ENCODE measurements at places on chromosomes 7 and 10.
A peak's percentile ranks its signal among the peaks of the same experiment; 100 is the strongest.

DNA sequence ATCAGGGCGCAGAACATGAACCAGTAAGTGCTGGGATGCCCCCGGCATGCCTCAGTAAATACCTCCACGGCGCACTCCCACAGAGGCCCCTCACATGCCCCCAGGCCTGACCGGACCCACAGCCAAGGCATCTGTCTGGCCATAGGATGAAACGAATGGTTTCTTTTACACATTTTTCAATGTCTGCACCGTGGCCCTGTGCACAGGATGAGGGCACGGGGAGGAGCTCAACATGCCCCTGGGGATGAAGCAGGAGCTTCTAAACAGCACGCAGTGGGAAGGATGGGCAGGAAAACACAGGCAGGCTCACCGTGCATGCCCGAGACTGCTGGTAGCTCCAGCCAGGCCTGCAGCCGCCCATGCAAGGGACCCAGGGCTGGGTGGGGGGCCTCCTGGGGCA, 283.3 kb downstream of the TNS3 start:
- DNase-seq, result no peak

GRCh38 chr7:1592299-1592871, 22.6 kb upstream of the PSMG3 start:
- no peak for DNase-seq

- peak; percentile 53 for DNase-seq
These were observed 27.8 kb downstream of the NKX2-3 start for GRCh38 chr10:99560277-99561126.

DNA sequence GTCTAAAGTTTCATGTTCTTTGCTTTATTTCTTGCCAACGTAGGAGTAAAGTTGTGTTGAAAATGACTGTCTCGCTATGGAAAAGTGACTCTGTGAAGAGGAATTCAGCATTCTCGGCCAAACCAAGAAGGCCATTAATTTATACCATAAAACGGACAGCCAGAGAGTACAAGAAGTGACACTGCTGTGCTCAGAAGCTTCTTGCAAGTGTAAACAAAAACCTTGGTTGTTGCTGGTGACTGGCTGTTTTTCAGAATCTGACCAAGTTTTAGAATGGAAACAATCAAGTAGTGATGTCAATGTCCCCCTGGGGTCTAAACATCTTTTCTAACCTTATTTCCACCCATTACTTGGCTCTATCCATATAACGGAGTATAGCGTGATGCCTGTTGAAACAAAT, 201.9 kb downstream of the INHBA start:
- no peak for DNase-seq

- DNase-seq, result no peak
These were observed 48.2 kb upstream of the SHH start for GRCh38 chr7:155860461-155860839.

DNA sequence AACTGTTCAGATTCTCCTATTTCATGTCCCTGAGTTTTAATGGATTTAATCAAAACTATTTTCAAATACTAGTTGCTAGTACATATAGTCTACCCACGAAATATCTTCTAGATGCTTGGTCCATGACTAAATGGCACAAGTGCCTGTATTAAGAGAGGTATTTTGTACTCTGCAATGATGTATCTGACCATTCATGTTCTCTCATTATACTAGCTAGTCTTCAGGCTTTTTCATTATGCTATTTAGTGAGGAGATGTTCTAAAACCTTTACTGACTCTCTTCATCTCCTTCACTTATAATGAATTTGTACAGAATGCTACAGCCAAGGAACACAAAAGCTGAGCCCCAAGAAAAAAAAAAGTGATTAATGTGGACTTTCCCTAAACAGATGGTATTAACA, 222.5 kb downstream of the AHR start:
- peak; percentile 23 for DNase-seq

DNA sequence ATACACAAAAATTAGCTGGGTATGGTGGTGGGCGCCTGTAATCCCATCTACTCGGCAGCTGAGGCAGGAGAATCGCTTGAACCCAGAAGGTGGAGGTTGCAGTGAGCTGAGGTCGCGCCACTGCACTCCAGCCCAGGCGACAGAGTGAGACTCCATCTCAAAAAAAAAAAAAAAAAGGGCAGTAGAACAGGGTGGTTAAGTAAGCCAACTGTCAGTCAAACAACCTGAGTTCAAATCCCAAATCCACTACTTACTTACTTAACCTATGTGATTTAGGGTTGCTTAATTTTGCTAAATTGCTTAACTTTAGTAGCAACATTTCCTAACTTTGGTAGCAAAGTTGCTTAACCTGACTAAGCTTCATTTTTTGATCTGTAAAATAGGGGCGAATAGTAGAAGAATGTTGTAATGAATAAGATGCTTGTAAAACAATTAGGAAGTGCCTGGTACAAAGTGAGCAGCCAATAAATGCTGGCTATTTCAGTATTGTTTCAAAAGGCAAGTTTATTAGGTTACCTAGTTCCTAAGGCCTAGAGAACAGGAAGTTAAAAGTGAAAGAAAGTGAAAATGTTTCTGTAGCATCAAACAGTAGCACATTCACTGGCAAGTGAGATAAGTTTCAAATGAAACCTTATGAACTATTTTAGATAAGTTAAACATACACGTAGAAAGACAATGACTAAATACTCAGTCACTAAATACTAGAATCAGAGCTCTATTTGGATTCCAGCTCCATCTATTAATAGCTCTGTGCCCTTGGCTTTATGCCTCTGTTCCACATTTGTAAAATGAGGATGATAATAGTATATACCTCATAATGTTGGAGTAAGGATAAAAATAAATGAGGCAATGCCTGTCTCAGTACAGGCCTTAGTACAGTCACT, 64.3 kb downstream of the HOXA1 start:
- peak; percentile 65 for DNase-seq

DNA sequence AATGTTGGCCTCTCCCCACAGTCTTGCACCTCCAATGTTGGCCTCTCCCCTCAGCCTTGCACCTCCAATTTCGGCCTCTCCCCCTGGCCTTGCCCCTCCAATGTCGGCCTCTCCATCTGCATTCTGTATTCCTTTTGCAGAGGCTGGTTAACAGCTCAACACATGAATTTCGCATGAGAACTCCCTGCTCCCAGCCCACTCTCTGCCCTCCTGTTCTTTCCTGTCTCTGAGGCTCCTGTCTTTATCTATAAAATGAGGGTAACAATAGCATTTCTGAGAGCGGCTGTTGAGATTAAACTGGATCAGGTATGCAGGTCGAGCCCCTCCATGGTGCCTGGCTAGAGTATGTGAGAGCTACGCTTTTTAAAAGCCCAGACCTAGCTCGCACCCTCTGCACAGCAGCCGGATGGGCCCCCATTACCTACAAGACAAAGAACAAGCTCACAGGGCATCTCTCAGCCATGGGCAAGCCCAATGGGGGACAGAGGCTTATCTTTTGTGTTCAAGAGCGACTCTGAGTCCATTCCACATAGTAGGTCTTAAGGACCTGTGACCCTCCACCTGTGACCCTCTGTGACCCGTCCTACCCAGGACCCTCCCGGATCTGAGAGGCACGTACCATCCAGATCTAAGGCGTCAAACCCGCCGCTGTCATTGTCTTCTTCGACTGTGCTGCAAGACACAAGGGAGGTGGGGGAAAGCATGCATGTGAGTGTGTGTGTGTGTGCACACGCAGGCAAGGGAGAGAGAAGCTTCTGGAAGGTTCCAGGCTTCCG, 82.2 kb upstream of the GNA12 start:
- no peak for DNase-seq

GRCh38 chr7:42650171-42650570, 261.7 kb downstream of the C7orf25 start:
- no peak for DNase-seq

- DNase-seq, result peak; percentile 27
These were observed 34.7 kb downstream of the NET1 start for GRCh38 chr10:5447056-5447455.

- no peak for DNase-seq
These were observed 22.5 kb downstream of the ZSCAN25 start for GRCh38 chr7:99639267-99639666.

- peak; percentile 91 for DNase-seq
These were observed 10.3 kb upstream of the RRP12 start for GRCh38 chr10:97411406-97411805.

DNA sequence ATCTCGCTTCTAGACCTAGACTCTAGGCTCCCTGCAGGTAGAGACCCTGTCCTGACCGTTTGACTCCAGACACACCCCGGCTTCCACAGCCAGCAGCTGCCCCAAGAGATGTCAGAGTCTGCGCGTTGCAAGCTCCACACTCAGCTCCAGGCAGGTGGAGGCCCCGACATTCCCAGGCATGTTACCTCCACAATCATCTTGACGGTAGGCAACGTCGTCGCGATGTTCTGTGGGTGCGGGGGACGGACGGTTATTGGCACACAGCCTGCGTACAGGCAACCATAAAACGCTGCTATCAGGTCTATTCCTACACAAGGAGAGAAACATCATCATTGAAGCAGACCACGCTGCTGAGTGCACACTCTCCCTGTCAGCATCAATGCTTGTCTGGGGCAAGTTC, 213.2 kb downstream of the ZMYND11 start:
- DNase-seq, result no peak

GRCh38 chr7:148084138-148084537, 506.4 kb upstream of the C7orf33 start:
- DNase-seq, result peak; percentile 23

DNA sequence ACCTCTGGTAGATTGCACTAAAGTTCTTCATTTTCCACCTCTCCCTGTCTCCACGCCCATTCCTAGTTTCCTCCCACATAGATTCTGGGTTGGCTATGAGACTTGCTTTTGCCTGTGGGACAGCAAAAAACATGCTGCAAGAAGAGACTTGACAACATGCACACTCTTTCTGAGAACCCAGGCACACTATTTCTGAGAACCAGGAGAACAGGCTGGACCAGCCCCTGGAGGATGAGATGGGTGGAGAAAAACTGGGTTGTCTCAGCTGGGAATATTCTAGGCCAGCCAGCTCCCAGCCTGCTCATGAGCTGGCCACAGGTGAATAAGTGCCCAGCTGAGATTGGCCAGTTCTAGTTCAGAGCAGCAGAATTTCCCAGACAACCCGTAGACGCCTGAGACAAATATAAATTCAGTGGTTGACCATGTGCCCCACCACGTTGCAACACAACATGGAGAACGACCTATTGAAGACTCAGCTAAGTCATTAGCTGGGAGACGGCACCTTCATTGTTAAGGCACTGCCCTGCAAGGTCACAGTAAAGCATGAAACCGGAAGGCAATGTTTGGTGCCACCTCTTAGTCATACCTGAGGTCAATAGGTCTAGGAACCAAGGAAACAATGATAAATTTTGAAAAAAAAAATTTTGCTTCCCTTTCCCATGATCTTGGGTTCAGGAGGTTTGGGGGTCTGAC, 92.7 kb upstream of the AKR1E2 start:
- DNase-seq, result peak; percentile 23

DNA sequence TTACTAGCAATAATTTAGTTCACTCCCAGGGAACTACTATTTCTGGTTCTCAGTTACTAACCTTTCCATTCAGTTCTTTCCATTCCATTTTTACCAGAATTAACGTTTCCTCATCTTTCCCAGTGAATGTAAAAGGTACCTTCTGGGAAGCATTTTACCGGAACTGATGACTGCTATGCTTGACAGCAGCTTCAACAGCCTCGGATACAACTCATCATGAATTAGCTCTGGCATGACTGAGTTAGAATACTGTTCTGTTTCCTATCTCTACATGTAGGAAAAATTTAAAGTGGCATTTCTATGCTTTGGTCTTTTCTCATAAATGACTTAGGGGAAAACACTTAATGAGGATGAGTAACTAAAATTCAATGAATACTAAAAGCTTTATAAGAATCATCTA, 18.6 kb downstream of the TAS2R41 start:
- no peak for DNase-seq

DNA sequence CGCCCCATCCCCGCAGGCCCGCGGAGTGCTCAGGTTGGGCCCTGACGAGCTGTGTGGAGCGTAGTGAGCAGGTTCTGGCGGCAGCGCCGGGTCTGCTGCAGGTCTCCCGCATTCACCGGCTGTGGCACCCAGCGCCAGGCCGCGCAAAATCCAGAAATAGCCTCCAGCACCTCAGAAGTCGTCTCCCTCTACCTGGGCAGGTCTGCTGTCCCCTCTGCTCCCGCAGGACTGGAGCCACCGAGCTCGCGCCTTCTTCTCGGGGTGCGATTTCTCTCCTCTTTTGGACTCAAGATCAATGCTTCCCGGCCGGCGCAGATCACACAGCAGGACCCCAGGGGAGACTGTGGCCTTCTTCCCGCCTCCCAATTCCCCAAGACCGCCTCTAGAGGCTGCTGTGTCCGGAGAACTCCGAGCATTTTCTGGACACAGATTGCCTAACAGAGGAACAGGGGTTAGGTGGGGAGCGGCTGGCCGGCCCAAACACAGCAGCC, 8.4 kb downstream of the TLX1 start:
- DNase-seq, result no peak

- DNase-seq, result no peak
These were observed 579.4 kb upstream of the PFKP start for GRCh38 chr10:2487921-2488320.

All from amniotic epithelial cell (primary cell).